Stimulated activated CD4-positive, alpha-beta T cell treated with anti-CD3 and anti-CD28 coated beads, Interleukin-2, amount 100 ng/mL, for 48 hours (primary cell): ENCODE measurements at places on chromosomes 5 and 9.

GRCh38 chr5:108430931-108431608 lies 49.2 kb upstream of the FBXL17 start:
- no peak for DNase-seq

- no peak for DNase-seq
Observed at GRCh38 chr5:40877371-40877988, 31.8 kb upstream of the C7 start.

DNA sequence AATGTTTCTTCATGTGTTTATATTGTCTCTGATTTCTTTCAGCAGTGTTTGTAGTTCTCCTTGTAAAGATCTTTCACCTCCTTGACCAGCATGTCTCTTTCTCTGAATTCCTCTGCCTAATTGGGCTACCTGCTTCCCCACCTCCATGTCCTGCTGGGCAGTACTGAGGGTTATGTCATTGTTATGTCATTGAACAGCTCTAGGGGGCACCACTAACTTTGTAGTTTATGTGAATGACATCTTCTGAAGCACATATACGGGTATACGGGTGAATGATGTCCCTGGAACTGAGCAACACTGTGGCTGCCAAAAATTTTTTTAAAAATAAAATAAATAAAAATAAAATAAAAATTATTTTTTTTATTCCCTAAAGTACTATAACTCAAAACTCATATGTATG lies 16.9 kb upstream of the SNCAIP start:
- no peak for DNase-seq

GRCh38 chr5:33032271-33033070 lies 321.4 kb downstream of the NPR3 start:
- no peak for DNase-seq

GRCh38 chr5:89445106-89445745 lies 562.2 kb upstream of the MEF2C start:
- DNase-seq: no peak

GRCh38 chr5:40220260-40220659 lies 459.5 kb upstream of the PTGER4 start:
- DNase-seq: no peak

GRCh38 chr5:64015824-64016223 lies 53.6 kb upstream of the HTR1A start:
- DNase-seq: no peak

- no peak for DNase-seq
Observed at GRCh38 chr9:90539286-90539685, 103.3 kb downstream of the DIRAS2 start.

DNA sequence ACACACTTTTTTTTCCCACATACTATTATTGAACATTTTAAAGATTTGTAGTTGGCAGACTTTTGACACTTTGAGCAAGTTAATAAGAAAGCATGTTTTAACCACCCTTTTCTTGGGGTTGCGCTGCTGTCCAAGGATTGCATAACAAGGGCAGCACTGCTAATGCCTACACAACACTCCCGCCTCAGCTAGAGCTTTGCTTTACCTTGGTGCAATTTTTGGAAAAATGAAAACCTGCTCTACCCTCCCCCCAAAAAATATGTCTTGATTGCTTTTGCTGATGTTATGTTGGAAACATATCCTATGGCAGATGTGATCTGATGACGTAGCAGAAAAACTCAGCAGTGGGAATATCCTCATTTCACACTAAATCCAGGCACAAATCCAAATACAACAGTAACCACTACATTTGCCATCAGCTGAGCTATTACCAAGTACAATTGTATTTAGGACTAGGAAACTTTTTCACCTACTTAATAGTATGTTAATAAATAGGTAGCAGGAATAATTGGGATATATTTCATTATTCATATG lies 51.5 kb downstream of the UBE2R2 start:
- DNase-seq: no peak

GRCh38 chr5:52015760-52016159 lies 632.5 kb downstream of the ISL1 start:
- no peak for DNase-seq

GRCh38 chr5:133408322-133408721 lies 204.0 kb downstream of the FSTL4 start:
- no peak for DNase-seq

DNA sequence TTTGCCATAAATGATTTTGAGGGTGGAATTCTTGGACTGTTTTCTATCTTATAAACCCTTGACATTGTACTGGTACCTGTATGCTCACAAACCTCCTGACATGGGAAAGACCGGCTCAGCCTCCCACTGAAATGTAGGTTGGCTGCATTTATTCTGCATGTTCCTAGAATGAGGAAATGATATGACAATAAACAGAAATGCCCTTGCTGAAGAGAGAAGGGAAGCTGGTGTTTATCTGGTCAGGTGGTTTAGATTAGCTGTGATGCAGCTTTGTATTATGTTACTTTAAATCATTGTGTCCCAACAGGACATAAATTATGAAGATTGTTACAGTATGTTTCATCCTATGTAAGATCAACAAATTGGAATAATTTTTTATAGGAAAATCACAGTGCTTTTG lies 23.1 kb upstream of the CATSPER3 start:
- DNase-seq: no peak

- no peak for DNase-seq
Observed at GRCh38 chr9:28747351-28747985, 1174.2 kb upstream of the C9orf72 start.

GRCh38 chr5:164352695-164353094 lies 847.3 kb downstream of the MAT2B start:
- no peak for DNase-seq

DNA sequence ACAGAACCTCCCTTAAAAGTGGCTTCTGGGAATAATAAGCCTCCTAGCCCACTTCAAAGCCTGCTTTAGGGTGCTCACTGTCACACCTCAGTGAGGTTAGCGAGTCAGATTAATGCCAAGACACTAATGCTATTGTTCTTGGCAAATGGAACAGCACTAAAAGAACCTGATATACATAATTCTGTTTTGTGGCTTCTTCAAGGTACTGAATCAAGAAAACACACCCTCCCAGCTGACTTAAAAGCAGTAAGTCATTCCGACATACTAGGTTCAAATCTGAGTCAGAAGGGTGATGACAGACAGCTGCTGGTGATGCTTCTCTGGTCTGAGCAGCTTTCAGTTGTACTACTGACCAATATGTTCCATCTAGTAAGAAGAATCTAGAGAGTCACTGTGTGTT lies 121.6 kb downstream of the OXCT1 start:
- DNase-seq: peak; percentile 8

- DNase-seq: no peak
Observed at GRCh38 chr9:131744720-131745201, 4.9 kb upstream of the RAPGEF1 start.

- DNase-seq: no peak
Observed at GRCh38 chr9:118455259-118455658, 751.1 kb downstream of the TLR4 start.

DNA sequence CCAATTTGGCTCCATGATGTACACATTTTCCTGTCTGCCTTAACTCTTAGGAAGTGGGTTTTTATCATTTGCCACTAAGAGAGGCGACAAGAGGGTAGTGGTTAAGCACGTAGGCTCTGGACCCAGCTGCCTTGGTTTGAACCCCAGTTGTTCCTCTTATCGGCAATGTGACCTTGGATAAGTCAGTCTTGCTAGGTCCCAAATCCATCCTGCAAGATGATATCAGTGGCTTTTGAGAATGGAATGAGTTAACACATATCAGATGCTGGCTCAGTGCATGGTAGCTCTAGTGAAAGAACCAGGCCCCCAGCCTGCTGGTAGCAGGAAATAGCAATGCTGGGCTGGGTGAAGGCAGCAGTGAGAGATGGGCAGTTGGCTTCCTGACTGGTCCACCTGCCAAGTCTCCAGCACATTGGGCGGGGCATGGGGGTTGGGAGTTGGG lies 72.5 kb downstream of the STK10 start:
- no peak for DNase-seq

DNA sequence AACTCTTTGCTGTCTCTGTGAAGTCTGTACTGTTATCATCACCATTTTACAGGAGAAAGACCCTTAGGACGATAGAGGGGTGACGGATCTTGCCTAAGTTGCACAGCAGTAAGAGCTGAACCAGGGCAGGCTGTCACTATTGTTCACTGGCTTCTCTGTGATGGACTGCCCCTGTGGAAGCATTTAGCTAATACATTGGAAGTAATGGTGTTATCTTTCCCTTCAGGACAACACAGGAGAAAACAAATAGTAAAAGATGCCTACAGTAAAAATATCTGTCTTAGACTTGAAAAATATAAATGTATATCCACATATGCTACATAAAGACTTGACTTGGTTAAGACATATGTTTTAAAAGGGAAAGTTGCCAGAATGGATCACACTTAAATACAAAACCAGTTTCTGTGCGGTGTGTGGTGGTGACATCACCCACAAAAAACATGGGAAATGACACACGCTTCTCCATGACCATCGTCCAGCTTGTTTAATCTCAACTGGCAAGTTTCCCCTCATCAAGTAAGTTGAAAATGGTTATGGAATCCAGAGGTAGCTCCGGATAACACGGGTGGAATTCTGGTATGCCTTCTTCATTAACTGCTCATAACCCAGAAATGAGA lies 351.8 kb downstream of the EBF1 start:
- no peak for DNase-seq

- DNase-seq: no peak
Observed at GRCh38 chr5:100863739-100864138, 39.3 kb downstream of the ST8SIA4 start.

- no peak for DNase-seq
Observed at GRCh38 chr5:118728191-118728590, 260.2 kb downstream of the DTWD2 start.

GRCh38 chr9:76101075-76101474 lies 210.6 kb downstream of the PCSK5 start:
- DNase-seq: no peak

GRCh38 chr9:91844190-91844589 lies 105.8 kb downstream of the ROR2 start:
- DNase-seq: no peak

DNA sequence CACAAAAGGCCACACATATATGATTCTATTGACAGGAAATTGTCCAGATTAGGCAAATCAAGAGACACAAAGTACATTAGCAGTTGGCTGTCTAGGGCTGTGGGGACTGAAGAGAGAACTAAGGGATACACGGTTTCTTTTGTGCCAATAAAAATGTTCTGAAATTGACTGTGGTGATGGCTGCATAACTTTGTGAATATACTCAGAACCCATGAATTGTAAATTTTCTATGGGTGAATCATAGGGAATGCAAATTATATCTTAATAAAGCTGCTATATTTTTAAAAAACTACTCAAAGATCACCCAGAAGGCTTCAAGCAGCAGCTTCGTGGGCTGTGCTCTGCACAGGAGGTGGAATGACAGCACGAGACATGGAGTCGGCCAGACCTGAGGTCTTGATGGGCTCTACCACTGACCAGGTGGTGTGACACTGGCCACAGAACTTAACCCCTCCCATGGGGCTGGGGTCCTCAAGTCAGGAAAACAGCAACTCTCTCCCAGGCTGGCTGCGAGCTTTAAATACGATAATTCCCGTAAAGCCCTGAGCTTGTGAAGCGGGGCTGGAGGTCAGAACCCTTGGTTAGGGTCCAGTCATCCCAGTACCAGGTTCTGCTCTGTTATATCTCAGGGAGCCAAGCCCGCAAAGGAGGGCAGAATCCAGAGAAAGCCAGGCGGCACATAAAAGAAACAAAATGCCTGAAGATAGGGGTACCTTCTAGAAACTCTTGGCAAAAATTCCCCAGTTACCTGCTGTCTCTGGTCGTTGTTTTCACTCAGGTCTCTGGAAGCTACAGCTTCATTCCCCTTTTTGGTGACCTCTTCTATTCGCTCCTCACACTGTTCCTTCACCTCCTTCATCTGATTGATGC lies 59.1 kb downstream of the GOLM1 start:
- no peak for DNase-seq

DNA sequence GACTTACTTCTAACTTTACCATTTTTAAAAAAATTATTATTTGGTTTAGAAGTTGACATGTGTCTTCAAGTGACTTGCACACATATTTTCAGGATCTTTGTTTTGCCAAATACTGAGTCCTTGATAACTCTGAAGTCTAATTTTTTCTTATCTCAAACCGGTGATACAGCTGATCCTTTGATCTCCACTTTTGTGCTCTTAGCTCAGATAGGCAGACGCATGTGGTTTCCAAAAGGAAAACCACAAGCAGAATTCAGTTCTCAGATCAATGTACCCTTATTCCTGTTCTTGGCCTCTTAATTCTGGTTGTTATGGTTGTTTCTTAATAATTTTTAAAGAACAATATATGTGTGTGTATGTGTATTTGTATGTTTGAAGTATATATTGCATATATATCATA lies 238.3 kb upstream of the EDIL3 start:
- DNase-seq: no peak

DNA sequence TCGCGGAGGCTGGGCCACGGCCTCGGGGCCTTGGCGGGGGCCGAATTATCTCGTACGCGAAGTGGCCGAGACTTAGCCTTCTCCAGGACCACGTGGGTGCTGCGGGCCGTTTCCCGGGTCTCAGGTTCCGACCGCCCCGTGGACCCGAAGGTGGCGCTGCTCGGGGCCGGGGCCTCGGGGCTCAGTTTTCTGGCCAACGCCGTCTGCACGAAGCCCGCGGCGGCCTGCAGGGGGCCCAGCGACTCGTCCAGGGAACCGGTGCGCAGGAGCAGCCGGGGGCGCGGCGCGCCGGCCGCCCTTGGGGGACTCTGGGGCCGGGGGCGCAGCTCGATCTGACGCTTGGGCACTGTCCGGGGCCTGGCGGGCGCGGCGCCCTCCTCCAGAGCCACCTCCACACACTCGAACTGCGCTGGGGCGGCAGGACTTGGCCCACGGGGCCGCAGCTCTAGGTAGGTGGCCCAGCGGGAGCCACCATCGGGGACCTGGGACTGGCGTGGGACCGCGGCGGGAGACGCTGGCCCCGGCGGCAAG lies 716 bp downstream of the PROB1 start:
- DNase-seq: peak; percentile 65

DNA sequence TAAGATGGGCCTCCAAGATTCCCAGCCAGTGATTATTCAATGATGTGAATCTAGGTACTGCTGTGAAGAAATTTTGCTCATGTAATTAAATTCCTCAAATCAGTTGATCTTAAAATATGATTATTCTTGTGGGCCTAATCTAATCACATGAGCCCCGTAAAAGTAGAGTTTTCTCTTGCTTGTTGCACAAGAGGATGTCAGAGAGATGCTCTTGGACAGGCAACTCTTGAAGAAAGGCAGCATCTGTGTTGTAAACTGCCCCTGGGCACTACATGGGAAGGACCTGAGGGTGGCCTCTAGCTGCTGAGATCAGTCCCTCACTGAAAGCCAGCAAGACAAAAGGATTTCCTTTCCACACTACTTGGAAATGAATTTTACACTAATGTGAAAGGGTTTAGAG lies 132.9 kb downstream of the TRPM3 start:
- DNase-seq: no peak

- no peak for DNase-seq
Observed at GRCh38 chr9:30799527-30800101, 1584.8 kb upstream of the ACO1 start.
